ENCODE measurements at places on chromosomes 6 and 20.

DNA sequence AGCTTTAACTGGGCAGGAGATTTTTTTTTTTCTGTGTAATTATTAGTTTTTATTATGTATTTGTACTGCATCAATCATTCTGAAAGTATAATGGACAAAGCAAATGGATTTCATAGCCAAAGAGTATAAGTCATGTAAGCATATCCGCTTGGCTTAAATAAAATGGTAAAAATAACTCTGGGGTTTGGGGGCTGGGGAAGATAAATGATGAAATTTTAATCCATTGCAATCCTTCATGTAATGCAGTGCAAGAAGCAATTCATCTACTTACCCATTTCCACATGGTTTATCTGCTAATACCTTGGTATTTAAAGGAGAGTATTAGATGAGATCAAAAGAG, 781.4 kb downstream of the QKI start:
- no peak for DNase-seq

DNA sequence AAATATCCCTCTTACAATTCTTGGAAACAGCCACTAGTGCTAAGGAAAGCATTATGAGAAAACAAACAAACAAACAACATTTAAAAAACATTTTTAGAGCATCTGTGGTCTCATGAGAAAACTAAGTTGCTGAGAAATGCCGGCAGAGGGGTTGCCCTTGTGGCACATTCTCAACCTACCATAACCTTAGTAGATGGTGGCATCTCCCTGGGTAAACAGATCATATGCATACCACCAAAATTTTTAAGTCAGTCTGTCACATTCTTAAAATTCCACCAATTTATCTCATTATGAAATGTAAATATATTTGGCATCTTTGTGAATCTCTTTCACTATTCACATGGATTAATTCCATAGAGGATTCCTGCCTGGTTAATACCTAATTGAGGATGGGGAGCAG, 575.7 kb upstream of the MARCKS start:
- DNase-seq, result no peak

GRCh38 chr6:128446497-128446896, 73.9 kb downstream of the PTPRK start:
- DNase-seq, result no peak

GRCh38 chr6:5201271-5201670, 59.5 kb downstream of the LYRM4 start:
- DNase-seq, result no peak

GRCh38 chr6:74170118-74170517, 474.1 kb downstream of the CD109 start:
- DNase-seq, result no peak

DNA sequence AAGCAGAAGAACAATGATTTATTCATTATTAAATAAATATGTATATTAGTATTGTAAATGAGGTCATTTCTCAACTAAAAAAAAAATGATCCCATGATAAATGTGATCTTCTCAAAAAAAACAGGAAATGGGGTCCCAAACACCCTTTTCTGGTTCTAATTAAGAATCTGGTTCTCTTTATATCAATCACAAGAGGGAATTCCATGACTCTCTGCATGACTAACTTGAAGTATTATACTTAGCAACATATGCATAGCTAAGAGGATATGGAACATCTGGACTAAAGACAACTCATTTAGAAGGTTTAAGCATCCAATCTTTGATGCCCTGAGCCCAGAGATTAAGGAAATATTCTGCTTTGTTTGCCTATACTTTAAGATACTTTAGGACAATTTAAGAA, 89.7 kb upstream of the EMILIN3 start:
- no peak for DNase-seq

- DNase-seq, result no peak
These were observed 127.7 kb downstream of the PDSS2 start for GRCh38 chr6:107331409-107332386.

All from stimulated activated CD8-positive, alpha-beta memory T cell treated with anti-CD3 and anti-CD28 coated beads, Interleukin-7, amount 100 ng/mL, for 4 hours (primary cell).